ENCODE measurements at places on chromosomes 7 and 10.

DNA sequence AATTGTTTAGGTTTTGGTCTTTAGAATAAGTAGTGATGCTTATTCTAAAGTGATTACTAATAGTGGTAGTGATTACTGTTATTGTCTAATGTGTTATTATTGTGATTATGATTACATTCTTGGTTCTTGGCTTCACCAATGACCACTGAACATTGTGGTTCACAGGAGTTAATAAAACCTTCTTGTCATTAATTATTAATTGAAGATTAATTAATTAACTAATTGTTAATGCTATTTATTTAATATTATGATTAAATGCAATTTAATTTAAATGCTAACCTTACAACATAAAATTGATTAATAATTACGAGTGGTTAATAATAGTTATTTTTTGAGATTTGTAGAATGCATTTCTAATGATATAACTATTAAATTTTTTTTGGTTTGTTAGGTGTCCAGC, 747.7 kb upstream of the POM121L12 start:
- DNase-seq, result no peak

GRCh38 chr7:36651404-36651803, 72.9 kb downstream of the AOAH start:
- DNase-seq, result no peak

- no peak for DNase-seq
Measured at GRCh38 chr7:96143495-96144259, 178.2 kb downstream of the SLC25A13 start.

- no peak for DNase-seq
Measured at GRCh38 chr7:23204241-23204640, 22.4 kb downstream of the NUP42 start.

DNA sequence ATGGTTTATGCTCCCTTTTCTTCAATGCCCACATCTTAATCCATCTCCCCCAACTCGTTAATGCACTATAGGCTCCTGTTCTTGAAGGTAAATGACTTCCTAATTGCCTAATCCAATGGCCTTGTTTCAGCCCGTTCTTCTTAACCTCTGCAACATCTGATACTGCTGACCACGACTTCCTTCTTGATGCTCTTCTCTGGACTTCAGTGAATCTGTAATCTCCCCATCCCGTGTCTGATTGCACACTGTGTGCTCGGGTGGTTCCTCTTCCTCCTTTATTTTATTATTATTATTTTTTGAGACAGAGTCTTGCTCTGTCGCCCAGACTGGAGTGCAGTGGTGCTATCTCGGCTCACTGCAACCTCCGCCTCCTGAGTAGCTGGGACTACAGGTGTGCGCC, 58.9 kb downstream of the HIPK2 start:
- no peak for DNase-seq

GRCh38 chr7:148371280-148371937, 219.2 kb upstream of the C7orf33 start:
- DNase-seq, result no peak

DNA sequence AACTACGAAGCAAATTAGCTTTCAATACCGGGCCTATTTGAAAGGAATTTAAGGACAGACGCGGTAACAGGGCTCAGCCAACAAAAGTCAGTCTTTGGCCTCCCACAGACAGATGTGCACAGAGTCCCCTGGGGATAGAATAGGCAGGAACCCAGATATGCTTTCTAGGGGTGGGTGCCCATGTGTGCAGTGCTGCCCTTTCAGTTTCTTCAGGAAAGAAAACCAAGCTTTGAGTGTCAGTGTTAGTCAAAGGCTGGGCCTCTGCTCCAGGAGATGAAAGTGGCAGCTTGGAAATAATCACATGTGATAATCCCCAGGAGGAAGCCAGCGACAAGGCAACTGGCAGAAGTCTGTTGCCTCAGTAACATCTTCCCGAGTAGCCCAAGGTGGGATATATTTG, 43.8 kb upstream of the CSTF2T start:
- DNase-seq, result no peak

DNA sequence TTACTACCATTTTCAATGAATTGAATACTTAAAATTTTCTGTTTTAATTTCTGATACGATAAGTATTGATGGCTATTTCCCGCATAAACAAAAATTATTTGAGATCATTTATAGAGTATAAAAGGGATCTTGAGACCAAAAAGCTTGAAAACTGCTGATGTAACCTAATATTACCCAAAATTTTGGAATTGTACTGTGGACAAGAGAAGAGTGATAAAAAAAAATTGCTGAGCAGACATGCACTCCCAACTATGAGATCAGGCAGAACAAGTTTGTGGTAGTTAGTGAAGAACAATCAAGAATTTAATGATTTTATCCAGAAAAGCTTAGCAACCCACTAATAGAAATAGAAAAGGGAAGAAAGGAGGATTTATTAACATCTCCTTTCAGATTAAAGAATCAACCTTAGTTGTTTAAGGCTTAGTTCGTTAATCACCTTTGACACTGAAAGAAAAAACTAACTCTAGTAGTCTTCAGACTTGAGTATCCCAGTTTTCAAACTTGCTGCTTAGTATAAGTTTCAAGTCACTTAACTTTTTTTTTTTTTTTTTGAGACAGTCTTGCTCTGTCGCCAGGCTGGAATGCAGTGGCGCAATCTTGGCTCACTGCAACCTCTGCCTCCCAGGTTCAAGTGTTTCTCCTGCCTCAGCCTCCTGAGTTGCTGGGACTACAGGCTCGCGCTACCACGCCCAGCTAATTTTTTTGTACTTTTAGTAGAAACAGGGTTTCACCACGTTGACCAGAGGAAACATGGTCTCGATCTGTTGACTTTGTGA, 50.6 kb upstream of the ZC3HAV1 start:
- DNase-seq, result no peak

DNA sequence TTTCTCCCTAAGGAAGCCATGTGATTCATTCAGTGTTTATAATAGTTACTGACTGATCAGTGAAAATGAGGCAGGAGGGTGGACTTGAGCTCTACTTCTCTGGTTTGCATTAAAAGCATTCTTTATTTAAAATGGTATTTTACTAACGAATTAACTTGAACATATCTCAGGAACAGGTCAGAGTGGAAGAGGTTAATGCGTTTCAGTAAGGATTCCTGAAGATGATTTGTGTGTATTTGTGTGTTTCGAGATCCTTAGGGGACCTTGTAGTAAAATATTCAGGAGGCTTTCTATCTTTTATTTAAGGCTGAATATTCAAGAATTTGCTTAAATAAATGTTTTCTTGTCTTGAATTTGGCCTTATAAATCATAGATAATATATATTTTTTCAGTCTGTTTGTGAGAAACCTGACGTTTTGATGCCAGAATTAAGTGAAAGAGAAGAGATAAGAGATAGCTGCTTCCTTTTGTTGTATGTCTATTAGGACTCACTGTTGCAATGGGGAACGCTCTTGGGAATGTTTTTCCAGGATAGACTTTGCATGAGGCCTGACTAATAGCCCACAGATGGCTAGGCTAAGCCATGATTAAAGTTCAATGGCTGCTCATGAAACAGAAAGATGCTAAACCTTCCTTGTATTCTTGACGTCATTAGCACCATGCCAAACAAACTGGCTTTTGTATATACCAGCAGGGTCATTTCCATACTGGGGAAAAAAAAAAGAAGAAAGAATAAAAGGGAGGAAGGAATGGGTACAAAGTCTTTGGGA, 93.8 kb upstream of the MTPN start:
- no peak for DNase-seq
